ENCODE measurements at places on chromosomes 11 and 22.

- DNase-seq = no peak
Observed at GRCh38 chr11:93528757-93529645, 14.2 kb downstream of the SMCO4 start.

DNA sequence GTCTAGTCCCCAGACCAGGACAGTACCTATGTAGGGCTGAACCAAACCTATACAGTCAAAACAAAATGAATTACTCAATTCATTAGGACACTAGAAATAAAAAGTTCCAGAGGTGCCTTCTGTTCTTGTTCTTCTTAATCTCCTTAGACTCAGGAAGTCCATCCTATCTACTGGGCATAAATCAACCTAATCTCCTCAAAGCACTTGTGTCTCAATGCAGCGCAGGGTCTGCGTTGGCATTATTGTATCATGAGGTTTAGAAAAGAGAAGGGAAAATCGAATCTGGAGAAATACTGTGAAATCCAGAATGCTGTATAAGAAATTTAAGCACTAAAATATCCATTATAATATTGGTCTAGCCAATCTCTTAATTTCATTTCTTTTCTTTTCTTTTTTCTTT is 2.4 kb upstream of the OR10V1 start:
- no peak for DNase-seq

GRCh38 chr11:109708184-109708583 is 286.2 kb downstream of the C11orf87 start:
- DNase-seq = no peak

- peak; percentile 61 for DNase-seq
Observed at GRCh38 chr11:133082841-133083488, 449.3 kb downstream of the OPCML start.

GRCh38 chr11:122115524-122116379 is at the start of gene BLID:
Gene BLID, minus strand, starts transcription at chr11:122116215. Its CDS starts 293 bp downstream, at chr11:122115922.
- DNase-seq = no peak

DNA sequence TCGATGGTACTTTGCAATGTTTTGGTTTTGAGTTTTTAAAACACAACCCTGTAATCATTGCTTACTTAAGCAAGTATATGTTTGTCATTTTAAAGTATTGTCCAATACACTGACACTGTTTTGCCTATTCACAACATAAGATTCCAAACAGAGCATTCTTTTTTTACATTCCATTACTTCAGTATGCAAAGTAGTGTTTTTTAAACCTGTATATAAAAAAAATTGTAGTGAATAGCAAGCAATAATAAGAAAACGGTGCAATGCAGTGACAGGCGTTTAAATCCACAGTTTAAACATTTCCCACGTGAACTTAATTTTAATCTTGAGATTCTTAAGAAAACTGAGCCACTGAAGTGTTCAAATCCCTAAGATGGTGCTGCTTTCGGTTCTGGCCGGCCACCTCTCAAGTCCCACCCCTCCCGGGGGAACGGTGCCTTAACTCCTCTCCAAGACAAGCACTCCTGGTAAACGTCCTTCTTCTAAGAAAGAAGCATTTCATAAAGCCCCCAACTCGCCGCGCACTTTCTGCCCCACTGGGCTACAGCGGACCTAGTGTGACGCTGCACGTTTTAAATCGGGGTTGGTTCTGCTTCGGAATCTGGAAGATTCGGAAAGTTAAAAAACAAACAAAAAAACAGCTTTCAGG is 2.9 kb downstream of the PGR start:
- no peak for DNase-seq

- DNase-seq = no peak
Observed at GRCh38 chr22:47457021-47457420, 694.6 kb downstream of the TBC1D22A start.

DNA sequence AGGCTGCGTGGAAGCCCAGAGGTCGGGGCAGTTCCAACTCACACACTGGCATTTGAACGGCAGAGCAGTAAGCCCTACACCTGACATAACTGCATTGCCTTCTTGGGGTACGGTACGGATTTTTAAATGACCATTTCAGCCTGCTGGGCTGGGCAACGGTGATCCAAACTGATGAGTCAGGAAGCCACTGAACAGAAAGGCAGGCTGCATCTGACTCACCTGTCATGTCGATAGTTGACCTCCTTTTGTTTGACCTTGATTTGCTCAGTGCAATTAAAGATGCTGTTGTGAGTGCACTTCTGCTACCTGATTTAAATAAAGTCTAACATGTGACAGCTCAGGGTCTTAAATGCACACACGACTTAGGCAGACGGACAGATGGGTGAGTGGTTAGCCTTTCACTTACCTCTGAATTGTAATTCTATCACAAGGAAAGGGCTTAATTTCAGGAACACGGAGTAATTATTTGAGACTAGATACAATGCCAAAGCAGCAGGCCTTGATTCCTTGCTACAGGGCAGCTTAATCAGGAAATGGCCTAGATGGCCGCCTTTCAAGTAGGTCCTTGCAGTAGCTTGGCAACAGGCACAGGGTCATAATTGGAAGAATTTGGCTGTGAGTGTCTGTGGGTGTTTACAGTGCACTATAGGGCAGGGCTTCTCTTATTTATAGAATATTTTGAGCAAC is 52.2 kb downstream of the BMAL1 start:
- DNase-seq = no peak
